ENCODE measurements at places on chromosomes 13 and 19.

DNA sequence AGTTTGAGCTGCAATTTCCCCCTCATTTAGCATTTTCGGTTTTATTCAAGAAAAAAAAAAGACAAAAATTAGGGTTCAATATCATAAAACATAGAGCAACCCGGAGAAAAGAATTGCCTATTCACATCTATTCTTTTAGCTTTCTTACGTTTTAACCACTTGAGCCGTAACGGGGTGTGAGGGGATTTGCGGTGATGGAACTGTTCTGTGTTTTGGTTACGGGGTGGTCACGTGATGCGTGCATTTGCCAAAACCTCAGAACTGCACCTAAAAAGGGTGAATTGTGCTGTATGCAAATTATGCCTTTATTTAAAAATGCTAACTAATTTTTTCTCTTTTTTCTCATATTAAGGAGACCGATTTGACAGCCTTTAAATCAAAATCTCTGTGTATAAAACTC is 22.1 kb downstream of the CLEC11A start:
- no peak for DNase-seq

DNA sequence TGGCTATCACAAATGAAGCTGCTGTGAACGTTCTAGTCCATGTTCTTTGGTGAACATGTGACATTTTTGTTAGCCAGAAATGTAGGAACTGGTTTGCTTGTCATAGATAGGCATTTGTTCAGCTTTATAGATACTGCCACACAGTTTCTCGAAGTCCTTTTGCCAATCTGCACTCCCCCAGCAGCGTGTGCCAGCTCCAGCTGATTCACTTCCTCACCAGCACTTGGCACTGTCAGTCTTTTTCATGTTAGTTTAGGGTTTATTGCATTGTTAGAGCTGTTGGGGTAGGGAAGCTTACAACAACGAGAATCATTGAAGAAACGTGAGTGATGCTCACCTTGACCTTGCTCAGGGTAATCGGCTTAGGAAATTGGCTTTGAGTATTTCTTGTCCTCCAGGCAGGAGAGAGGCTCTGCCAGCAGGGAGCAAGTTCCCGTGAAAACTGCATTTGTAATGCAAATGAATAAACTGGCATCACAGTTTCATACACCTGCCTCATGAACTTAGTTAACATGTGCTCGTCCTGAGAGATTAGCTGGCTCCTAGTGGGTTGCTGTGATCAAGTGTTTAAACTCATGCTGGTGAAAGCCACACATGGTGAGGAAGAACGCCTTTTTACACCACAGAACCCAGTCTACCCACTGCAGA is 83.9 kb downstream of the ING1 start:
- DNase-seq = no peak

DNA sequence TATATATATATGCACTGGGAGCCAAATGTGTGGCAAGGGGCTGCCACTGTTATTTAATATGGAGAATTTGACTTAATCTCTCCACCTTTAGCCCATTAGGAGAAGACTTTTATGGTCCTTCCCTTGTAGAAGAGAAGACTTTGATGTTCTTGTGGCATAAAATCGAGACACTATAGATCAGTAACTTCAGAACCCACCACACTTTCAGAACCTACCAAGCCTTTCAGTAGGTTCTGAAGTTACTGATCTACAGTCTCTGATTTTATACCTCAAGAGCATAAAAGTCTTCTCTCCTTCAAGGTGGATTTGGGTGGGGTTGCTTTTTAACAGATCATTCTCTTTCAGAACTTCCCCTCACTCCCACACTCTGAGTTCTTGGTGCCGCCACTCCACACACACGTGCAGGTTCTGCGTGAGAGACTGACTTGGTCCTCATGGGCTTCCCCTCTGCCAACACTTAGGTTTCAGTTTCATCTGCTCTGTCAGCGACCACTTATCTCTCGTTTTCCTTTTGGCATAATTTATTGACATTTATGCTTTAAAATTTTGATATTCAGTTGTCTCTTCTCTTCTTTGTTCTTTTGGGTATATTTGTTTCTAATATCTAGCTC is 213.4 kb upstream of the PCDH17 start:
- no peak for DNase-seq

DNA sequence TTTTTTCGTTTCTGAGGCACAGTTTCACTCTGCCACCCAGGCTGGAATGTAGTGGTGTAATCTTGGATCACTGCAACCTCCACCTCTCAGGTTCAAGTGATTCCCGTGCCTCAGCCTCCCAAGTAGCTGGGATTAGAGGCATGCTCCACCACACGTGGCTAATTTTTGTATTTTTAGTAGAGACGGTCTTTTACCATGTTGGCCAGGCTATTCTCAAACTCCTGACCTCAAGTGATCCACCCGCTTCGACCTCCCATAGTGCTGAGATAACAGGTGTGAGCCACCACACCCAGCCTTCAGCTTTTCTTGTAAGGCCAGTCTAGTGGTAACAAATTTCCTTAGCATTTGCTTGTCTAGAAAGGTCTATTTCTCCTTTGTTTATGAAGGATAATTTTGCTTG is 46.2 kb downstream of the ZNF568 start:
- DNase-seq = no peak

- DNase-seq = no peak
These were observed 72.1 kb downstream of the KATNAL1 start for GRCh38 chr13:30235216-30235615.

- no peak for DNase-seq
These were observed 12.2 kb downstream of the WIZ start for GRCh38 chr19:15437355-15438123.

GRCh38 chr13:40026174-40026585 is 370.7 kb downstream of the COG6 start:
- peak; percentile 85 for DNase-seq
